ENCODE measurements at places on chromosomes 1 and 21.
A peak's percentile ranks its signal among the peaks of the same experiment; 100 is the strongest.

GRCh38 chr1:150552128-150552910, 3.1 kb downstream of the ADAMTSL4 start:
- DNase-seq = peak; percentile 51

DNA sequence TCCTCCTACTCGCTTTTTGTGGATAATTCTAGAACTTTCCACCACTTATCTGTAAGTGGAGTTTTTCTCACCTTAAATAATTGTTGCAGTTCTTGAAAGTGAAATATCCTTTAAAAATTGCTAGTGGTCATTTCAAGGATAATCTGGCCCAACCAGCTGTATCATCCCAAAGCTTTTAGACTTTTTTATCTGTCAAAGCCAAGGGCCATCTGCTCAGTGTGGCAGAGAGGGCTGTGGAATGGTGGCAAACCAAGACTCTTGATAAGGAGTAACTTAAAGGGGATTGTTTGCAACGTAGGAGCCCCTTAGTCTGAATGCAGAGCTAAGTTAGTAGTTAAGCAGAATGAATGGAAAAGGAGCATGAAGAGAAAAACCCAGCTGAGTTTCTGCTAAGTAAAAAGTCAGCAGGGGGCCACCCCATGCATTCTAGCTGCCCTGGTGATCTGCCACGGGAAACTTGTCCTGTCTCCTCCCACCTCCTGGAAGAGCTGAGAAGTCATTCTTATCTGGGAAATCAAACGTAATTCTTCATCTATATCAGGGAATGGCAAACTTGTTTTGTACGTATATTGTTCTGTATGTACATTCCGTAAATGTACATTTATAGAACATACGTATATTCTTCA, 169.3 kb downstream of the PRDM2 start:
- DNase-seq = no peak

GRCh38 chr1:165834229-165834628, 6.8 kb downstream of the UCK2 start:
- DNase-seq = no peak

- DNase-seq = no peak
These were observed 41.8 kb upstream of the TTC22 start for GRCh38 chr1:54842963-54843362.

- DNase-seq = no peak
These were observed 64.9 kb upstream of the SYT6 start for GRCh38 chr1:114218361-114219171.

- no peak for DNase-seq
These were observed 3.2 kb downstream of the E2F2 start for GRCh38 chr1:23527900-23528249.

GRCh38 chr1:45246760-45247159, 40.4 kb upstream of the ZSWIM5 start:
- peak; percentile 79 for DNase-seq

DNA sequence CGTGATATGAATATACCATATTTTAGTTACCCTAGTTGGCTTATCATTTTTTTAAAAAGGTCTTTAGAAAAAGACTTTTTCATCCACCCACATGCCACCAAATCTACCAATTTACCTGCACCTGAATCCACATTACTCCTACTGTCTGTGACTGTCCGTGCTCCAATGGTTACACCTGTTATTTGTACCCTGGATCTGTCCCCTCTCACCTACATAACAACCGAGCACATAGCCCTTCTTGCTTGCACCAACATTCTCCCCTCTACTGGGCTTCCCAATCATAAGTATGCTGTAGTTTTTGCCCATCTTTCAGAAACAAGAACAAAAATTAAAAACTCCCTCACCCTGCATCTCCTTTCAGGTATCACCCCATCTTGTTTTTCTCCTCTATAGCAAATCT, 17.6 kb downstream of the SOD1 start:
- no peak for DNase-seq

DNA sequence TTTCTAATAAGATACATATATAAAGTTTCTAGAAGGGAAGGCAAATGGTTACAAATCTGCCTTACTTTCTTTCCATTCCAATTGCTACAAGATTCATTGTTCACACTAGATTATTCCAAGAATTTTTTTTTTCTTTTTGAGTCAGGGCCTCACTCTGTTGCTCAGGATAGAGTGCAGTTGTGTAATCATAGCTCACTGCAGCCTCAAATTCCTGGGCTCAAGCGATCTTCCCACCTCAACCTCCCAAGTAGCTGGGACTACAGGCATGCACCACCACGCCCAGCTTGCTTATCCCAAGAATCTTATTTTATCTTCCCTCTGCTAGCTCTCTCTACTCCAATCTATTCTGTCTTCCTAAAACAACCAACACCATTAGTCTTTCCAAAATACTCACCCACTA, 81.8 kb downstream of the KIAA0319L start:
- peak; percentile 28 for DNase-seq

- DNase-seq = no peak
These were observed 33.4 kb downstream of the SMYD2 start for GRCh38 chr1:214314178-214314843.

- no peak for DNase-seq
These were observed 23.2 kb downstream of the CDC42 start for GRCh38 chr1:22075718-22076117.

DNA sequence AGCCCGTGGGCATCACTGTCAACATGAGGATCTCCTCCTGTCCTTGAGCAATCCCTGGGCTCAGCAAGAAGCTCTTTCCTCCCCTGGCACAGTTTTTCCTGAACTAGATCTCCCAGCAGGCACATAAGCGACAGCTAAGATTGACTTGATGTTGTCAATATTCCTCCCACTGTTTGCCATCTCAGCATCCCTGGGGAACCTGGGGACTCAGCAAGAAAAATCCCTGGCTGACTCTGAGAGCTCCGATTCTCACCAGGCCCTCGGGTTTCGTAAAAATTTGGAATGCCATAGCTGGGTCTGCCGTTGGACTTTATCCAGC, 687.2 kb downstream of the MATN1 start:
- DNase-seq = no peak

DNA sequence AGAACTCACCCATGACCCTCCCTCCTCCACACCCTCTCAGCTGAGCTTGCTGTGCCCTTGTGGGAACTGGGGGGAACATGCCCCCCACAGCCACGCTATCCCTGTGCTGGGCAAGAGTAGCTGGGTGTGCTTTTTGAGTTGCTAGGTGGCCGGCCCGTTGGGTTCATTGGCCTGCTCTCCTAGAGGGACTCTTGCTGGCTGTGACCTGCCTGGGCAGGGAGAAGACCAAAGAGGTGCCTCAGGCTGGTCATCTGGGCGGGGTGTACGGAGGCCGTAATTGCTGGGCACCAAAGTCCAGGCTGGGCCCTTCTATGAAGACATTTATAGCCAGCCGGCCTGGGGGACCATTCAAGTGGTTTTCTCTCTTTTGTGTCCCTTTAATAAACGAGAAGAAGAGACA, 138.3 kb upstream of the ZBTB40 start:
- no peak for DNase-seq

Data from cardiac muscle cell (in vitro differentiated cells and primary cell).